ENCODE measurements at places on chromosomes 13 and 19.

DNA sequence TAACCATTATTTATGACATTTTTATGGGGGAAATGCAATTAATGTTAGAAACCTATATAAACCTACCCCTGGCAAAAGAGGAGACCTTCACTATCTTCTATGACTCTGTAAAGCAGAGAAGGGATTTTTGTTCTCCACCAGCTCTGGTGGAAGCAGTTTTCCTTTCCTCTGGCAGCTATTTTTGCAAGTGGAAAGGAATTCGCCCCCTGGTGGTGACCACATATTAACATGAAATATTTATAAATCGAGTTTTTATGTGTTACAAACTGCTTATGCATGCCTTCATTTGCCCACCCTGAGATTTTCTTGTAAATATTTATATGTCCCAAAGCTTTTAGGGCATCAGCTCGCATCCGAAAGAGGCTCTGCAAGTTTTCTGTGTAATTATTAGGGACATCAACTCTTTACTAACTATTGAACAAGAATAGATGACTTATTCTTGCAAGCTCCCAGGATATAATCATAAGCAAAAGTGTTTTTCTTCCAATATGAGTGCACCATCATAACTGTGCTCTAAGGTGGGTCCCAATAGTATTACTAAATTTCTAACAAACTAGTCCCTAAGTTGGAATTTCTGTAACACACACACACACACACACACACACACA lies 62.4 kb downstream of the SERTM1 start:
- peak; percentile 9 for DNase-seq

GRCh38 chr13:107185889-107186288 lies 618.0 kb upstream of the ARGLU1 start:
- DNase-seq = no peak

- no peak for DNase-seq
Measured at GRCh38 chr13:36323408-36323807, 22.8 kb downstream of the SPART start.

GRCh38 chr13:48592688-48593049 lies 59.8 kb upstream of the RCBTB2 start:
- DNase-seq = no peak

DNA sequence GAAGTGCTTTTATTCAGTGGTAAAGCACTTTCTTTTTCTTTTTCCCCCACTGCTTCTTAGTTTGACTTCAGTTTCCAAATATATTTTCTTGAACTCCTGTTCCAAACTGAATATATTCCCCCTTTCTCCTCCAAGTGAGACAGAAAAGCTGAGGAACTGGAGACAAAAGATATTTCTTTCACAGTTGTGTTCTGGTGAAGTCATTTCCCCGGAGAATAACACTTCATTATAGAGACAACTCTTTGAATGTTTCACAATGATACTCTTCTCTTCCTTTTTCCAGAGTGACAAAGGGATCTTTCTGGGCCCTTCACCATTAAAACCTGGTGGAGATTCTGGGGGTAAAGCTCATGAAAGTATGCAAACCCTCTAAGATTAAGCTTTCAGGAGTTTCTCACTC lies 860.8 kb upstream of the SLITRK5 start:
- no peak for DNase-seq

DNA sequence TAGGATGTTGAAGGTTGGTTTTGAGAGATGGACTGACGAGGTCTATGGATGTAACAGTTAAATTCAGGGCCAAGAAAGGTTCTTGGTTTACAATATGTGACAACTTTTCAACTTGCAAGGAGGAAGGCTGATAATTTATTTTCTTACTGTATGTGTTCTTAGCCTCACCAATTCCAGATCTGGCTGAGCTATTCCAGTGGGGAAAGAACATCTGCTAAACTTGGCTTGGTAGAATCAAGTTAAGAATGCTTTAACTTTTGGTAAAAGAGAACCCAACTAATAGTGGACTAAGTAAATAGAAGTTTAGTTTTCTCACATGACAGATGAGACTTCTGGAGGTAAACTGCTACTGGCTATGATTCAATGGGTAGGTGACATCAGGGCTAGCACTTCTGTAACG lies 222.9 kb downstream of the KLF5 start:
- DNase-seq = no peak

- DNase-seq = no peak
Measured at GRCh38 chr13:43227721-43228120, 204.3 kb downstream of the DNAJC15 start.

- DNase-seq = no peak
Measured at GRCh38 chr13:111292710-111293485, 27.5 kb upstream of the TEX29 start.

DNA sequence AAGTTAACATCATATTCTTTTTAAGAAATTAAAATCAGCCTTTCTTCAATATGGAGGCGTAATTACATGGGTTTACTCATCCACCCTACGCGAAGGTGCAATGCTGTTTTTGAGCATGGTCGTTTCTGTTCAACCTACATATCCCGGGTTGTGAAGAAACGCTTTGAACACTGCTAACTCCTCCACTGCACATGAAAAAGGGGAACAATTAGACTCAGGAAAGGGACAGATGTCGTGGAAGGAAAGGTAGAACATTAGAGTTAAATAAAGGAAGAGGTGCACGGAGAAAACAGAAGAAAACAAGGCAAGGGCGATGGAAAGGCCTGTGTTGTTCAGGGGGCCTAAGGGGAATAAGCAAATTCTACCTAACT lies 4.1 kb downstream of the ZIC5 start:
- DNase-seq = no peak
